ENCODE measurements at places on chromosomes 7 and 10. TPM values are rescaled to one million over a fixed set of nuclear protein-coding genes. Genes with fewer than 3 reads are reported as not detected.

- DNase-seq: no peak
Observed at GRCh38 chr10:71719464-71720201, at the start of gene C10orf105. Gene C10orf105 (minus strand): TSS chr10:71719778. CDS start chr10:71716337, 3,441 bp downstream.

- no peak for DNase-seq
Observed at GRCh38 chr7:43692582-43693373, 36.5 kb downstream of the COA1 start.

- DNase-seq: no peak
Observed at GRCh38 chr7:16021851-16022250, 335.4 kb upstream of the MEOX2 start.

GRCh38 chr10:26860102-26860442, 686 bp downstream of the ABI1 start:
- no peak for DNase-seq

GRCh38 chr10:2436933-2437332, 630.4 kb upstream of the PFKP start:
- DNase-seq: no peak

GRCh38 chr10:9602998-9603397, 1414.7 kb upstream of the CELF2 start:
- DNase-seq: no peak

GRCh38 chr7:5452937-5453540, 29.4 kb upstream of the TNRC18 start:
- DNase-seq: no peak

GRCh38 chr7:123260428-123260960, 60.7 kb upstream of the SLC13A1 start:
- DNase-seq: no peak

DNA sequence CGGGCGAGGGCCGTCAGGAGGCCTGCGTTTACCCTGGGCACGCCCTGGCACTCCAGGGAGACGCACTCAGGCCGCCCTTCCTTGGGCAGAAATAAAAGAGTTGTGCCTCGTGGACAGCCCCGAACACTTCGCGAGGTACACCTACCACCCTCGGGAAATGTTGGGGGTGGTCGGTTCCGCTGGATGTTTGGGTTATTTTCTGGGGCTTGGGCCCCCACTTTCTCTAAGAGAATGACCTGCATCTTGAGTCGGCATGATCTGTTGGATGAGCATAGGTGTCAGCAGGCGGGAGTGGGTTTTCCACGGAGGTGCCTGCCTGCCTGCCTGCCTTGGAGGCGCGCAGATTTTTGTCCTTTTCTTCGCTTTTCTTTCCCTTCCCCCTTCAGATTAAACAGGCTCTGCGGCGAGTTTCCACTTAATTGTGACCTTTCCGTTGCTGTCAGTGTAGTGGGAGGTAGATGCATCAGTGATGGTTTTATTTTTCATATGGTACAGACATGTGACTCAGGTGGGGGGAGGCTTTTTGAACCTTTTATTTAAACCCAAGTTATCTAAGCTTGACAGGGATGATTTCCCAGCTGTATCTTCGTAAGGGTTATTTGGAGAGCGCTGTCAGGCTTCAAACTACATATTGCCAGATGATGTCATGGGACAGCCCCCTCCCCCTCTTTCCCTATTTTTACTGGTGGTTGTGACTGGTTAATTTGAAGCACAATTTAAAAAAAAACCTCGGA, 661 bp downstream of the HECTD2 start:
- no peak for DNase-seq

DNA sequence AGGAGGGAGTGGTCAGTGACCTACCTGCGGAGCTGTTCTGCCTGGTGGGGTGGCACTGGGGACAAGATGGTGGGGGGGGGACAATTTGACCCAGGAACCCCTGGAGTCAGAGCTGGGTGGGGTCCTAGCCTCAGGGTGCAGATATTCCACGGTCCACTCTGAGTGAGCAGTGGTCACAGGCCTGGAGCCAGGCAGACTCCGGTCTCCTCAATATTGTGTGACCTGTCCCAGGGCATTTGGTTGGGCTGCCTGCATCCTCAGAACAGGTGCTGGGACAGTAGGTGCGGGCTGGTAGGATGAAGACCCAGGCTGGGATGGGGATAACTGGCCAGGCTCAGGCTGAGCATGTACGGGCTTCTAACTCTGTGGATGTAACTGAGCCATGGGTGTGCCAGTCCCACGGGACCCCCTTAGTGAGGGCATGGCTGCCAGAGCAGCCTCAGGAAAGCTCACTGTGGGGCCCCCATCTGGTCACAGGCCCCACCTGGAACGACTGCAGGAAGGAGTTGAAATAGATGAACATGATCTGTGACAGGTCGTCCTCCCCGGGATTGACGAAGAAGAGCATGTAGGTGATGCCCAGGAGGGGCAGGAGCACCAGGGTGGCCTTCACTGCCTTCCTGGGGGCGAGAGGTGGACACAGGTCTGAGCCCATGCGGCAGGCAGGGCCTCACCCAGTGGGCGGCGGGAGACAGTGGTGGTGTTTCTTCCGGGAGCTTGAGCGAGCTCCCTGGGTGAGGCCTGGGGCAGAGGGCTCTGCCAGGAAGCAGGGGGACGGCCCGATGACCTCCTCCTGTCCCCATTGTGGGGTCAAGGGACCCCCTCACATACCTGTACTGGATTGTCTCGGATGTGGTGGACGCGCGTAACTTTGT, 26.9 kb downstream of the CRHR2 start:
- no peak for DNase-seq

The NCF1 gene
- total RNA-seq: 4.2 TPM

The IL15RA gene
- total RNA-seq: 4.8 TPM

The APBB1IP gene
- total RNA-seq: 36.8 TPM

The METTL27 gene
- total RNA-seq: not detected

The PNLIPRP3 gene
- total RNA-seq: not detected

All from CD8-positive, alpha-beta T cell (primary cell).